Colonic mucosa (tissue), 4 donors: ENCODE measurements at places on chromosomes 6 and 20.

DNA sequence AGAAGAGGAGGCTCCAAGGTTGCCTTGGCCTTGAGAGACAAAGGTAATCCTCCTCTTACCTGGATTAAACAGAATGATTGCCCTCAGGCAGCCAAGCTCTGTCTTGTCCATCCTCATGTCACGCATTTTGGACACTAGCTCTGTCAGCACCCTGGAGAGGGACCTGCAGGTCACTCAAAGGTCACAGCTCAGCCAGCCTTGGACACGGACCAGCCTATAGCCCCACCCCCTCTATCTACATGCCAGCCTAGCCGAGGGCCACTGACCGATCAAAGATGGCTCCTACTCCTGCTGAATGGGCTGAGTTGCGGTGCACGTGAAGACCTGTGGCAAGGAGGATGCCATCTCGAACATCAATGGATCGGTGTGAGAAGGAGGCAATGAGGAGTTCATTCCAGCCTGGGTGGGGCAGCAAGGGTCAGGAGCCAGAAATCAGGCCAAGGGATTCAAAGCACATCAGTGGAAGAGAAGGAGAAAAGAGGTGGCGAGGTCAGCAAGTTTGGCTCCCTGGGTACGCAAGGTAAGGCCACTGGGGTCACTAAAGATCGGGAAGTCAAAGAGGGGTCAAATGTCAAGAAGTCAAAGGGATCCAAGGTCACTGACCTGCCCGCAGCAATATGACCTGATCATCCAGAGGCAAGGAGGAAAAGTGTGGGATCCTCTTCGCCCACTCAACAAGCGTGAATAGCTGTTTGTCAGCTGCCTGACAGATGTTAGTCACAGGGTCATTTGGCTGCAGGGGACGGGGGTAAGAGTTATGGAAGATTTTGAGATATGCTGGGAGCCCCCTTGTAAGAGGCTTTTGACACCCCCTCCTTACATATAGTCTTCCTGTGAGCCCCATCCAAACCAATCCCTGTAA lies 3.3 kb upstream of the COL11A2 start:
- no peak for DNase-seq

DNA sequence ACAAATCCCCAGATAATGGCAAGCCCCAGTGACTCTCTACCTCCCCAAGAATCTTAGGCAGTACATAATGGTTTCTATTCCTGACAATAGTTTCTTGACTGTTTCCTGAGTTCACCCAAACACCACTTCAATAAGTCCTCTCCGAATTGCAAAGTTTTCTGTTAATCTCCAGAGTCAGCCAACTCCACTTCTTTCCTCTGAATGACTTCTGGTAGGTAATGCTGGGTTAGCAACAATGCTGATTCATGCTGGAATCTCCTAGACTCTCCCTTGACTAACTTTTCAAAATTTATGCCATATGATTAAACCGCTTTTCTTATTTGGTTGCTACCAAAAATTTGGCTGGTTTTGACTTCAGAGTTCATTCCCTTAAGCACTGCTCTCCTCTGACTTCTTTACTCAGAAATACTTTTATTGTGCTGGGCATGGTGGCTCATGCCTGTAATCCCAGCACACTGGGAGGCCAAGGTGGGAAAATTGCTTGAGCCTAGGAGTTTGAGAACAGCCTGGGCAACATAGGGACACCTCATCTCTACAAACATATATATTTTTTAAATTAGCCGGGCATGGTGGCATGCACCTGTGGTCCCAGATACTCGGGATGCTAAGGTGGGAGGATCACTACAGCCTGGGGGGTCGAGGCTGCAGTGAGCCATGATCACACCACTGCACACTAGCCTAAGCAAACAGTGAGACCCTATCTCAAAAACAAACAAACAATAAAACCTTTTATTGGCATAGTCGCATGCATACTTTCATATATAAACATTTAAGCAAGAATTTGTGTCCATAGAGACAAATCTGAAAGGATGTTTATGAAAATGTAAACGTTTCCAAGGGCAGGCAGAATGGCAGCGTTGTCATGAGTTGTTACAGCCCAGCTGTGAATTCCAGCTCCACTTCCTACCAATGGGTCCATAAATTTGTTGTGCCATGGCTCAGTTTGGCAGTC lies 249.3 kb upstream of the PLN start:
- DNase-seq, result no peak

DNA sequence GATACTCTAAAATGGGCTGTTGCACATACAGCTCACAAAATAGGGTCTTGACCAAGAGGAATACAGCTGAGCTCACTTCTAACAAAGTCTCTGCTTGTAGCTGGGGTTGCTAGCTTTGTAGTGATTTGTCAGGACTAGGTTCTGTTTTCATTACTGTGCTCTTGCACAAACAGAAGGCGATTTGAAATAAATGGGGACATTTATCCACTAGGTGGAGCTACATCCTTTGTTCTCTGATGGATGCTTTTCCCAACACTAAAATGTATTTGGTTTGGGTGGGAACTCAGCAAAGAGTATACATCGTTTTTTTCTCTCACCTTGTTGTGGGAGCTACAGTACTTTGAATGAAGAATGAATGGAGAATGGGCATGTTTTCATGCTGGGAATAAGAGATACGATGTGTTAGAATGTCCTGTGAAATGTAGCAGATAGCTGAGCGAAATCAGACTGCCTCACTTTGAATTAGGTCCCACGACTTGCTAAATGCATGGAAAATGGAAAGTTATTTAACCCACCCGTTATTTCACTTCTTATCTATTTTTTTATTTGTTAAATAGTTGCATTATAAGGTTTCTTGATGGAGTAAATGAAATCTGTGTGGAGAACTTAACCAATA lies 494.7 kb upstream of the MAP3K7 start:
- DNase-seq, result no peak

- DNase-seq, result no peak
Measured at GRCh38 chr6:8644306-8644705, 209.0 kb upstream of the SLC35B3 start.

- no peak for DNase-seq
Measured at GRCh38 chr6:142699391-142699790, 245.6 kb downstream of the HIVEP2 start.

DNA sequence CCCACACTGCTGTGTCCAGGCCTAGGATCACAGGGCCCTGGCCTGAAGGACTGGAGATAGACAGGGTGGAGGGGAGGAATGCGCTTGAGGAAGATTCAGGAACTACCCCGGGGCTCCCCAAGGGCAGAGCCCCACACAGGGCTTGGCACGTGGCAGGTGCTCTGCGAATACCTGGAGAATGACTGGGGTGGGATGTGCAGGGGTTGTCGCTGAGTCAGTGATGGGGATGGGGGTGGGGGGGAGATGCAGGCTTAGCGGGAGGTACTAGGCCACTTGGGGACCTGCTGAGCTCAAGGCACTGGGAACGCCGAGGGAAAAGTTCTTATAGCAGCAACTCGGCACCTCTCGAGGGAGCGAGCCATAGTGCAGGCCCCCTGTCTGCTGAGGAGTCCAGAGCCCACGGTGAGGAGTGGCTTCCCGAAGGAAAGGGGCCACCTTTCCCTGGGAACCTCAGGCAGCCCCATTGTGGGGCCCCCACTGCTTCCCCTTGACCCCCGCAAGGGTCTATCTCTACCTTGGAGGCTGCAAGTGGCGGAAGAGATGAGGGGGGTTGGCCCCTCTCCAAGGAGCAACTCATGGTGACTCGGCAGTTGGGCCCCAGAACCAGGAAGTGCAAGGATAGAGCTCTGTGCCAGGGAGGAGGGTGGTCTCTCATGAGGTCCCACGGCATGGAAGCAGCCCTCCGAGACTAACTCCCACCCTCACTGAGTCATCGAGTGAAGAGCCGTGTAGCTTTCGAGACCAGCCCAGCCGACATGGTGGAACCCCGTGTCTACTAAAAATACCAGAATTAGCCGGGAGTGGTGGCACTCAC lies 33.1 kb downstream of the SRC start:
- no peak for DNase-seq

DNA sequence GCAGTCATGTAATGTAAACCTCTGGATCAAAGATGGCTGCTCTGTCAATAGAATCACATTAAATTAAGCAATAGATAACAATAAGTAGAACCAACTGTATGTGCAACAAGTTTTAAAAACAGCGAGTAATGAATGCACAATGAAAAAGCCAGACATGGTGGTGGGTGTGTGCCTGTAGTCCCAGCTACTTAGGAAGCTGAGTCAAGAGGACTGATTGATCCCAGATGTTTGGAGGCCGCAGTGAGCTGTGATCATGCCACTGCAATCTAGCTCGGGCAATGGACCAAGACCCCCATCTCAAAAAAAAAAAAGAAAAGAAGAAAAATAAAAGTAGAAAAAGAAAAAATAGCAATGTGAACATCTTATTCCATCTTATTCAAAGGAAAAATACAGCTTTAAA lies 558.7 kb upstream of the MMS22L start:
- no peak for DNase-seq

- no peak for DNase-seq
Measured at GRCh38 chr6:126176282-126176681, 163.6 kb upstream of the CENPW start.

DNA sequence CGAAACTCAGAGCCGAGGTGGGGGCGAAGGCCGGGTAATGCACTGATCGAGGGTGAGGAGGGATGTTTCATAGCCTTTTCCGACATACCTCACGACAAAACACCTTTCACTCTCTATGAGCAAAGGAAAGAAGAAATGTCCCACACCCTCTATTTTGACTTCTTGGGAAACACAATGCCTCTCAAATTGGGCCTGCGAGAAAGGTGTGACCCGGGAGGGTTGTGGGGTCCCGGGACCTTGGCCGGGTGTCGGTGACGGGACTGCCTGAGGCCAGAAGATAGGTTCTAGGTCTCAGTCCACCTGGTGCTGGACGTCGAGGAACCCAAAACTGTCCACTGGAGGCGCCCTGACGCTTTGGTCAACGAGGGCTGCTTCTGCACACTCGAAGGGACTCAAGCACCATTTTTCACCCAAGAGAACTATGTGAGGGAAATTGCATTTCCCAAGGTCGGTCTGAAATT lies 41.1 kb upstream of the OSTM1 start:
- DNase-seq, result peak; percentile 58

GRCh38 chr6:89585154-89585553 lies 53.4 kb downstream of the LYRM2 start:
- no peak for DNase-seq

- no peak for DNase-seq
Measured at GRCh38 chr20:10898552-10898951, 224.8 kb upstream of the JAG1 start.

DNA sequence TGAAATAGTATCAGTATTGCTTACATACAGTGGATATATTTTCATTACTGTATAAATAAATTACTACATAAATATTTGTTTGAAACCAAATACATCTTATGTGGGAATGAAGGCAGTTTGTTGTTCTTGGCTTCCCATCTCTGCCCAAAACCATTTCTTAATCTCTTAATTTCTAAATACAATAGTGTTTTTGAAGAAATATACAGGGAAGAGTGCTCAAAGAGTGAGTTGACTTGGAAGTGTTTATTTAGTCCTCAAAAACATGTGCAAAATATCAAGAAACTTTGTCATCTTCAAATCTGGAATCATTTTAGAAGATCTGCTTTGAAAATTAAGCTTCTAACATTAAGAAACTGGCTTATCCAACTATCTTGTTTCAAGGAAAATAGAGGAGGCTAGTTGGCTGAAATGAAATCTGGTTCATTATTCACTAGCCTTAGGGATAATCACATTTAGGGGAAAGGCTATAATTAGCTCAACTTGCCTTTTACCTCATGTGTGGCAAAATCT lies 259.8 kb upstream of the FLRT3 start:
- no peak for DNase-seq

DNA sequence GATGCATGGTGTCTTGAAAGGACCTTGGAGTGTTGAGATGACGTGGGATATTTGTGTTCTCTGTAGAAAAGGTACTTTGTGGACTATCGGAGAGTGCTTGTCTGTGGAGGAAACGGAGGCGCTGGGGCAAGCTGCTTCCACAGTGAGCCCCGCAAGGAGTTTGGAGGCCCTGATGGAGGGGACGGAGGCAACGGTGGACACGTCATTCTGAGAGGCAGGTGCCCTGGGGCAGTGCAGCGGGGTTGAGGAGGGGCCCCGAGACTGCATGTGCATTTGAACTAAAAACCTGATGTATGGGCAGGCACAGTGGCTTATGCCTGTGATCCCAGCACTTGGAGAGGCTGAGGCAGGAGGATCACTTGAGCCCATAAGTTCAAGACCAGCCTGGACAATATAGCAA lies 12.9 kb downstream of the MTG2 start:
- DNase-seq, result no peak

DNA sequence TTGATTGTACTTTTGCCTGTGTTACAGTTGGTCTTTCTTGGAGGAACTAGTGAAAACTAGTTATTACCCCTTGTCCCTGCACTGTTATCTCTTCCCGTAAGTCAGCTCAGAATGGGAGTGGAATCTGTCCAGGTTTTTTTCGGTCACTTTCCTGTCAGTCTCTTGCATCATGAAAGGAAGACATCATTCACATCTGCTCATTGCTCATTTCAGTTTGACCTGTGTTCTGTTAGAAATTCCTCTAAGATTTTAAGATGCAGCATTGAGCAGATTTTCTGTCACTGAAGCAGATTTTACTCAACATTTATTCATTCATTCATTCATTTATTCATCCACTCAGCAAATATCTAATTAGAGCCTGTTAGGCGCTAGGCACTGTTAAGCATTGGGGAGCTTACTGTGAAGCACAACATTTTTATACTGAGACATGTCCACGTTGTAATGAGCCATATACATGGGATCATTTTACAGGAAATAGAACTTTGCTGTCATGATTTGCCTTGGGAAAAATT lies 33.1 kb upstream of the HINT3 start:
- no peak for DNase-seq

DNA sequence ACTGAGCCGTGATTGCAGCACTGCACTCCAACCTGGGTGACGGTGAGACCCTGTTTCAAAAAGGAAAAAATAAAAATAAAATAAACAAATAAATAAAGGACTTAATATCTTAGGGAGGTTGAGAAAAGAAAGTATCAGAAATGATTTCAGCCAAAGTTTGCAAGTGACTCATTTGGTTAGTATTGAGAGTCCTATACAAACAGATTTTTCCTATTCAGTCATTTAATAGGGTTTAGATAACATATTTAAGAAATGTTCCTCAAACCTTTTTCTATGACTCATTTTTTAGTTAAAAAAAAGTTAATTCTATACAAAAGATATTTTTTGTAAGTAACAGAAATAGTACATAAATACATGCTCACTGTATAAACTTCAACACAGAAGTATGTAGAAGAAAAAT lies 235.1 kb downstream of the GJA1 start:
- no peak for DNase-seq

DNA sequence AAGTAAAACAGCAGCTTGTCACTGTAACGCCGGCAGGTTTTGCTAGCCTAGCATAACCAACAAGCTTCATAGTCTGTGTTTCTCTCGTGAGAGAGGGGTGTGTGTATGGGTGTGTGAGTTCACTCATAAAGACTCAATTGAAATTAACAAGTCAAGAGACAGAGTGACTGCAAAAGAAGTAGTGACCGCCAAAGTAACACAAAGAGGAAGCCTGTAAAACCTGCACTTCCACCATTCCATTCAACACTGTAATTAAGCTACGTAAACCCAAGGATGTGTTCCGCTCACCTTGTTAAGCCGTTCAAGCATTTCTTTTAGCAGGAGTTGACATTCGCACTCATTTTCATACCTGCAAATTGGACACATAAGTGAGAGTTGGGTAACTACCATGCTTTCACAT lies 6.6 kb downstream of the BFSP1 start:
- DNase-seq, result no peak

GRCh38 chr6:130150906-130151305 lies 71.8 kb downstream of the SAMD3 start:
- no peak for DNase-seq
